Activated T-cell treated with anti-CD3 and anti-CD28 coated beads, Interleukin-2, amount 50 U/mL, for 48 hours (primary cell): ENCODE measurements at places on chromosomes 6 and 20.

DNA sequence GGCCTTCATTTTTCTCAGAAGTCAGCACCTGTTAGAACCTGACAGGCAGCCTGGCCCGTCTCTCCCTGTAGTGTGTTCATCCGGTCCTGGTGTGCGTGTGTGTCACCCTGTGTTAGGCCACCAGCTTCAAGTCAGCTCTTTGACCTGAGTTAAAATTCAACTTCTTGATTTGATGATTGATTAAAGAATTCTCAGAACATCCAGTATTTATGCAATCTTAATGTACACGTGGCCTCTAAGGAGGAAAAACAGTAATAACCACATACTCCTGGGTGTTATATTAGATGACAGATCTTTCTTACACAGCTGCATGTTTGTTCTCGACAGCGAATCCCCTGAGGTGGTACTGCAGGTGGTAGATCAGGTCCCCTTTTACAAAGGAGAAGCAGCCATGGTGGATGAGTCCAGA, 19.1 kb upstream of the TMEM217 start:
- no peak for DNase-seq

DNA sequence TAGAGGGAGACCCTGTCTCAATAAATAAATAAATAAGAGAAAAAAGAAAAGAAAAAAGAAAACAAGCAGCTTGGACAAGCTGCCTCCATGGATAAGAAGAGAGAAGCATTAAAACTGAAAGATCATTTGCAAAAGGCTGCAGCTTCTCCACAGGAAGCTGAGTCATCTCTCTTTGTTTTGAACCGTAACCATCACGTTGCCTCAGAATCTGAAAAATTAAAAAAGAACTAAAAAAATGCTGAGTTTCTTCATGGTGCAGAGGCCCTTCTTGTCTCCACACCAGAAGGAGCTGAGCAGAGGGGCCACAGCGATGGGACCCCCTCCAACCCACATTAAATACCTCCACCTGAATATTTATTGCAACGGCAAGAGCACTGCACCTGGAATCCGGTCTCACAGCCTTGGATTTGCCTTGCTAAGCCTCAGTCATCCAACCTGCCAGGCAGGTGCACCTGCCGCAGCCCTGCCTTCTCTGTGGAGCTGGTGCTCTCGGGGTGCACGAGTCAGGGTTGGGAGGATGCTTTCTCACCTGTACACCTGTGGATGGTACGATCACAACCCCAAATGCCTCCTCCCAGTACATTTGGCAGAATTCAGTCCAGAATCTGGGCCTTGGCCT, 28.1 kb downstream of the TOX2 start:
- no peak for DNase-seq

DNA sequence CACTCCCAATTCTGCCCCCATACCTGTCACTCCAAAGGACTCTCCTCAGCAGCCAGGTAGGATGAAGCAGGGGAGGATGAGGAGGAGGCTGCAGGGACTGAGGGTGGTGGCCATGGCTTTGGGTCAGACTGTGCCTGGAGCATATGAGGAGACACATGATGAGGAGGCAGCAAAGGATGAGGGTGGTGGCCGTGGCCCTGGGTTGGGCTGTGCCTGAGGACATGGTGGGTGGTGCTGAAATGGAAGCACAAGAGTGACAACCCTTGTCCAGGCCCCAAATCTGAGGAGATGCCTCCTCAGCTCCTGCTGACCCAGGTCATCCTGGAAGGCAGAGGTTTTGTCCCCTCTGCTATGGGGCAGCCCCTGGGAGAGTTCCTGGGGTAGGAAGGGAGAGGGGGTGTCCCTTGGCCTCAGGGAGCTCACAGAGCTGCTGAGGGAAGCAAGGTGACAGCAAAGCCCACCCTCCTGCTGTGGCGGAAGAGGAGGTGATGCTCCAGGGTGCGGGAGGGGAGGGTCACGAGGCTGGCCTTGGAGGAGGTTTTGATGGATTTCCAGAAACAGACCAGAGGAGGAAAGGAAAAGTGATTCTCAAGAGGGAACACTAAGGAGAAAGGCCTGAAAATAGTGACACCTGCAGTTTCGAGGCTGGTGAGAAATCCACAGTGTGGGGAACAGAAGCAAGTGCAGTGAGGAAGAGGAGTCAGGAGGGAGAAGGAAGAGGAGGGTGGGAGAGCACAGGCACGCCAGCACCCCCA, 4.6 kb downstream of the RAET1G start:
- peak; percentile 6 for DNase-seq

DNA sequence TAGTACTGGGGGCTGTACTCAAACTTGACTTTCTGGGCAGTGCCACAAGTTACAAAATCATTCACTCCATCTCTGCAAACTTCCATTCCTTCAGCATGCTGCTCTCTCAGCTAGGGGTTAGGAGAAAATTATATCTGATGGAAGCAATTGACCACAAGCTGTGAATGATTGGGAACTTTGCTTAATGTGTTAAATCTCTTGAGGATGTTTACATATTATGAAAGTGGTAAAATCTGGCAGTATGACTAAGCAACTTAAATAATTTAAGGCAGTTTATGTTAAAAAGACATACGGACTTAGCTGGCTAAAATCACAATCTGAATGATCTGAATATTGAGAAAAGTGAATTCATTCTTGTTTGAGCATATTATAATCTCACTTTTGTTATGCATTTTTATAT, 415.0 kb downstream of the PHF3 start:
- no peak for DNase-seq

- DNase-seq = no peak
These were observed 42.2 kb upstream of the ADTRP start for GRCh38 chr6:11820821-11821220.

- no peak for DNase-seq
These were observed 40.7 kb downstream of the STK38 start for GRCh38 chr6:36506611-36507010.

DNA sequence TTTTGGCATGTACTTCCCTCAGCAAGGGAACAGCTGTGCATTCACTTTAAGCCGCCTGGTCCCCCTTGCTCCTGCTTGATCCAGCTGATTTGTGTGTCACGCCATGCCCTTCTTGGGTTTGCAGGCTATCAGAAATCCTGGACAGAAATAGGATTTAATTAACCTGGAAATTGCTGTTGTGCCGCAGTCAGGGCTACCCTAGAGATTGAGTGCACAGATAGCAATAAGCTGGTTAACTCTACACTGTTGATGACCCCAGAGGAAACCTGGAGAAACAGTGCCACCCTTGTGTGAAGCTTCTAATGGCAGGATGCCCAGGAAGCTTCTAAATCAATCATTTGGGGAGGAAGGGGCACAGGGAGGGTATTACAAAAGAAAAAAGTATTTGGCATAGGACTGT, 199.0 kb downstream of the JARID2 start:
- no peak for DNase-seq

GRCh38 chr6:31740397-31741223, 805 bp downstream of the MSH5 start:
- DNase-seq = no peak

GRCh38 chr20:32805721-32806120, 14.0 kb upstream of the MAPRE1 start:
- DNase-seq = no peak

DNA sequence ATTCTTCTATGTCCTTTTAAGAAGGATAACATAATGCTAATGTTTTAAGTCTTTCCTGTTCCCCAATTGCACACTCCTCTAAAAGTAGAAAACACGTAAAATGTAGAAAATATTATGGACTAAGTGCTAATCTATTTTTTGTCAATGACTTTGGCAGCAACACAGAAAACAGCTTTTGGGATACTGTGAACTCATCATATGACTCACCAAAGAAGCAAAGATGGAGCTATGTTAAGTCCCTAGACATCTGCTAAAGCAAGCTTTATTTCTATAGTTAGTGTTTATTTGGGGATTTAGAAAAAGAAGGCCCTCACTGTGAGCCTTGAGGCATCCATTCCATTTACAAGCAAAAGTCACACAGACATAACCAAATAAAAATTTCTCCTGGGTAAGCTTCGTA, 23.0 kb downstream of the OPN5 start:
- DNase-seq = no peak

DNA sequence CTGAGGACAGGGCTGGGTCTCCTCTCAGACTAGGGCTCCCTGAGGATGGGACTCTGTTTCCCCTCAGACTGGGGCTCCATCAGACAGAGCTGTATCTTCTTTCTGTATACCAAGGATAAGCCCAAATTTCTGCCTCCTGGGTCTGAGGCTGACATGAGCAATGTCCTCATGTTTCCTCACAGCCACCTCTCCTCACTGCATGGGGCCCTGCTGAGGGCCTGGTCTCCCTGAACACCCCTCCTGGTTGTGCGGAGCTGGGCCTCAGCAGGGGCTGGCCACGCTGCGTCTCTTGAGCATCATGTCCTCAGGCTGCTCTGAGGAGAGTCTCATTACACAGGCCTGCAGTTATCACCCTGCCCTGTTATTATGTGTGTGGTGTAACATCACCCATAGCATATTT, 144.6 kb downstream of the LRFN2 start:
- no peak for DNase-seq

DNA sequence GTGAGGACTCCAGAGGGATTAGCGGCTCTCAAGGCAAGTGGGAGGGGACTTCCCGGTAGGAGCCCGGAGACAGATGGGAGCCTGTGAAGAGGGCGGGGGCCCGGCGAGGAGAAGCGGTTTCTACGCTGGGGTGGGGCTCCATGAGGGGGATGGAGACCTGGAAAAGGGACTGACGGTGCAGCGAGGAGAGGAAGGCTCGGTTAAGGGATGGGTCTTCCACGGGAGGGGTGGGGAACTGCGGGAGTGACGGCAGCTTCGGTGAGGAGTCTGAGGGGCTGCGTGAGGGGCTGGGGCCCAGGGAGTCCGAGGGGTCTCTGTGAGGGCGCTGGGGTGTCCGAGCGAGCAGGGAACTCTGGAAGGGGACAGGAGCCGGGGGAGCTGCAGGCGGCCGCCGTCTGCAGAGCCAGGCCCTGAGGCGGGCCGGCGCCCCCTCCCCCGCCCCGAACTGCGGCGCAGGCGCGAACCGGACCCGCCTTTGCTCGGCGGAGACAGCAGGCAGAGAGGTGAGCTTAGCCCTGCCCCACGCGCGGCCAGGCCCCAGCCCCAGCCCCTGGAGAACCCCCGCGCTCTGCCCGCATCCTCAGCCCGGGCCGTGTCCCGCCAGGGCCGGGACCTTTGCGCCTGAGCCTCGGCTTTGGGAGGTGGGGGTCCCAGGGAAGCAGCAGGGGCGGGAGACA, at the start of gene NRSN2:
Gene NRSN2 (plus strand): TSS at position 472 of the 677 bp plus-strand sequence. CDS start 2,533 bp downstream, outside the sequence.
- DNase-seq = peak; percentile 62

DNA sequence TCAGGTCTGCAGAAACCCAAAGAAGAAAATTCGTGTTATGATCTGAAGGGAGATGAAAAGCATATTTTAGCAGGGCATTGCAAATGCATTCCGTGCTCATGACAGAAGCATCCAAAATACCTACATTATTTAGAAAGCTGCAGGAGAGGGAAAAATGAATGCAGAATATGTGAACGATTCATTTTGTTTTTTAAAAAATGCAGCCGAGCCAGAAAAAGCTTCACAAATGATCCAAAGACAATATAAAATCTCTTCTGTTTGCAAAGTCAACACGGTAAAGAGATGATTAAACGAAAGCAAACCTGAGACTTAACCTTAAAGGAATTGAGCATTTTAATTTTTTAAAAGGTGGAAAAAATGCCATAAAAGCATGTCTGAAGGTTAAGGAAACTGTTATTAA, 136.1 kb upstream of the SULF2 start:
- no peak for DNase-seq

GRCh38 chr6:33790379-33790778, 1.4 kb upstream of the LEMD2 start:
- DNase-seq = no peak

DNA sequence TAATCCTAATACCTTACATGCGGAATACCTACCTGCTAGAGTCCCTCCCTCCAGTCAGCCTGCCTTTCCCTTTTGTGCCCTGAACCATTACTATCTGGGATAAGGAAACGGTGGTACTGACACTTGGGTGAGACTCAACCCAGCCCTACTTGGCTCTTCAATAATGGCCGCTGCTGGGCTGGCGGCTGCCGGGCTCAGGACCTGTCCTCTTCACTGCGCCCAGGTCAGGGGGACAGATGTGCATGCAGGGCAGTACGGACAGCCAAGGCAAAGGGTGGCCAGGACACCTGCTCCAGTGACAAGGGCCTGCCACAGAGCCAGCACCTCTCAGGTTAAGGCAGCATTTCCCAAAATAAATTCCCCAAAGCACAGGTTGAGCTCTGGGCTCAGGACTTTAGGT, 29.9 kb downstream of the UBE2V1 start:
- no peak for DNase-seq

DNA sequence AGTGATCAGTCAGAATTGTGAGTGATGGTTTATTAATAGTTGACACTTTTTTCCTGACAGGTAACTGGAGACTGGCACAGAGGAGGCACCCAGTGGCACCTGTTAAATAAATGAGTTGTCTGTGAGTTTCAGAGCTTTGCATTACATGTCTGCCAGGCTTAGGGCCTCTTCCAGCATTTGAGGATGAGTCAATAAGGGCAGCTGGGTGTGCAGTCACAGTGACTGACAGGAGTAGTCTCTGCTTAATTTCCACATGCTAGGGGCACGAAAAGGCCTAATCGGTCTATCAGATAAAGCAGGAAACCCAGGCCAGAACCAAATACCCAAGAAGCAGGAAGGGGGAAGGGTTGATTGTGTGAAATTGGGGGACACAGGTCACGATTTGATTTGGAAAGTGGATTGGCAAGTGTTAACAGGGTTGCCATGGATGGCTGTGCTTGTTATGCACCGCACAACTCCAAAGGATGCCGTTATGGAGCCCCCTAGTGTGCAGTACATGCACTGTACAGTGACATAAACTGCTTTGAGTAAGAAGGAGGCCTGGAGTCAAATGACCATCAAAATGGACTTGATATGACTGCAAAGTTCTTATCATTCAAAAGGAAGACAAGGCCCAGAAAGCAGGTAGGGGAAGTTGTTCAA, 111.9 kb upstream of the GGTLC1 start:
- peak; percentile 61 for DNase-seq

DNA sequence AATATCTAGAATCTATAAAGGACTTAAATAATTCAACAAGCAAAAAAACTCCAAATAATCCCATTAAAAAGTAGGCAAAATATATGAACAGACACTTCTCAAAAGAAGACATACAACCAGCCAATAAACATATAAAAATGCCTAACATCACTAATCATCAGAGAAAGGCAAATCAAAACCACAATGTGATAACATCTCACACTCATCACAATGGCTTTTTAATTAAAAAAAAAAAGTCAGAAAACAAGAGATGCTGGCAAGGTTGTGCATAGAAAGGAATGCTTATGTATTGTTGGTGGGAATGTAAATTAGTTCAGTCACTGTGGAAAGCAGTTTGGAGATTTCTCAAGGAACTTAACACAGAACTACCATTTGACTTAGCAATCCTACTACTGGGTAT, 979.6 kb upstream of the MAP3K7 start:
- no peak for DNase-seq

GRCh38 chr20:9628141-9628540, 113.8 kb downstream of the LAMP5 start:
- DNase-seq = no peak

- no peak for DNase-seq
These were observed 107.3 kb downstream of the SYCP2 start for GRCh38 chr20:59825944-59826759.
